T follicular helper cell (primary cell): ENCODE measurements at places on chromosomes 13 and 19.
A peak's percentile ranks its signal among the peaks of the same experiment; 100 is the strongest.

GRCh38 chr19:5395556-5395955 is 54.9 kb upstream of the PTPRS start:
- DNase-seq, result no peak

GRCh38 chr13:78679329-78679728 is 20.4 kb upstream of the OBI1 start:
- no peak for DNase-seq

- DNase-seq, result no peak
Observed at GRCh38 chr13:113394339-113394640, 30.4 kb upstream of the GRTP1 start.

DNA sequence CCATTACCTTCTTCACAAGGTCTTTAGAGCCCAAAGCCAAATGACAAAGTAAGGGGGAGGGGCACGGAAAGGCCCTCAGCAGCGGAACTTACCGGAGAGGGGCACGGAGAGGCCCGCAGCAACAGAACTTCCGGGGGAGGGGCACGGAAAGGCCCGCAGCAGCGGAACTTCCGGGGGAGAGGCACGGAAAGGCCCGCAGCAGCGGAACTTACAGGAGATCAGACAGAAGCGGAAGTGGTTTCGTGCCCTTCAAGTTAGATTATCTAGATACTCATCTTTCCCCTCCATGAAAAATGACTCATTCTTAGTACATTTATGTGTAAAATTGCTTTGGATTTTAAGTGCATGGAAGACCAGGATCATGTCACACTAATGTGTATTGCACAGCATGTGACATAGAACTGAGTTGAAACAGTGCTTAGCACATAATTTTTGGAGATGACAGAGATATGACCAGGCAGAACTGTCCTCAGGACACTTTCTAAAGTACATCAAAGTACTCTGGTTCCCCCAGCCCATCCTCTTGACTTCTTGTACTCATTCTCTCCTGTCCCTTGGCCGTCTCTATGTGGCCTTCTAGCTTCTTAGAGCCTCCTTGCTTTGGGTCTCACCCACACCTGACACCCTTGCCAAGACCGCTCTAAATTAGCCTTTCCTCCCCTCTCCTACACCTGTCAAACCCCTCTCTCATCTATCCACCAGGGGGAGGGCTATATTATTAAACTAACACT is 25.7 kb upstream of the TPTE2 start:
- peak; percentile 53 for DNase-seq

GRCh38 chr13:44072536-44072935 is 192.8 kb downstream of the LACC1 start:
- no peak for DNase-seq

DNA sequence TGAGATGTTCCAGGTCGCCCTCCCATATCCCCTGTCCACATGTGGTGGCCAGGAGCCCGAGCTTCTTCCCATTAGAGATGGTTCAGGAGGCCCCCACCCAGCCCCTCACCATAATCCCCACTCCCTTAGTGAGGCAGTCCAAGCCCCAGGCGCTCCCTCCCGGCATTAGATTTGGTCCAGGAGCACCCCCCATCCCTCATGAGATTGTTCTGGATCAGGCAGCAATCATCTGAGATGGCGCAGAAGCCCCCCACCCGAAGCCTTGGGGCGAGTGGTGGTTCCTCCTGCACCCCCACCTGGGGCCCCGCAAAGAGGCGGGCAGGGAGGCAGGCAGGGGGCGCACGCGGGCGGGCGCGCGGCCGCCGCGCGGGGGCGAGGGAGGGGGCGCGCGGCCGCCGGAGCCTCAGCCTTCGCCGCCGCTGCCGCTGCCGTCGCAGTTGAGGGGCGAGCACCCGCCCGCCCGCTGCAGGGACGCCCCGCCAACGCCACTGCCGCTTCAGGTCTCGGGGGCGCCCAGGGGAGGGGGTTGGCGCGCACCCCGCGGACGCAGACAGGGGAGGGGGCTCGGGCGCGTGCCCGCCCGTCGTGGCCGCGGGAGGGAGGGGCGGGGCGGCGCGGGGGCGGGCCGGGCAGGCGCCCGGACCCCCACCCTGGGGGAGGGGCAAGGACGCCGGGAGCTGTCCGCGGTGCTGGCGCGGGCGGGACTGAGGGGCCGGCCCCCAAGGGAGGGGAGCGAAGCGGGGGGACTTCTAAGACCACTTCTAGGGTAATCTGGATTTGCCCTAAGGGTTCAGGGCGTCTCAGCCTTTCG is 46.4 kb upstream of the SHKBP1 start:
- DNase-seq, result no peak

GRCh38 chr19:15527705-15528104 is 19.4 kb downstream of the CYP4F22 start:
- no peak for DNase-seq

- DNase-seq, result no peak
Observed at GRCh38 chr19:39270036-39270871, 2.1 kb downstream of the IFNL2 start.

- no peak for DNase-seq
Observed at GRCh38 chr19:3576696-3577443, 4.1 kb downstream of the HMG20B start.

DNA sequence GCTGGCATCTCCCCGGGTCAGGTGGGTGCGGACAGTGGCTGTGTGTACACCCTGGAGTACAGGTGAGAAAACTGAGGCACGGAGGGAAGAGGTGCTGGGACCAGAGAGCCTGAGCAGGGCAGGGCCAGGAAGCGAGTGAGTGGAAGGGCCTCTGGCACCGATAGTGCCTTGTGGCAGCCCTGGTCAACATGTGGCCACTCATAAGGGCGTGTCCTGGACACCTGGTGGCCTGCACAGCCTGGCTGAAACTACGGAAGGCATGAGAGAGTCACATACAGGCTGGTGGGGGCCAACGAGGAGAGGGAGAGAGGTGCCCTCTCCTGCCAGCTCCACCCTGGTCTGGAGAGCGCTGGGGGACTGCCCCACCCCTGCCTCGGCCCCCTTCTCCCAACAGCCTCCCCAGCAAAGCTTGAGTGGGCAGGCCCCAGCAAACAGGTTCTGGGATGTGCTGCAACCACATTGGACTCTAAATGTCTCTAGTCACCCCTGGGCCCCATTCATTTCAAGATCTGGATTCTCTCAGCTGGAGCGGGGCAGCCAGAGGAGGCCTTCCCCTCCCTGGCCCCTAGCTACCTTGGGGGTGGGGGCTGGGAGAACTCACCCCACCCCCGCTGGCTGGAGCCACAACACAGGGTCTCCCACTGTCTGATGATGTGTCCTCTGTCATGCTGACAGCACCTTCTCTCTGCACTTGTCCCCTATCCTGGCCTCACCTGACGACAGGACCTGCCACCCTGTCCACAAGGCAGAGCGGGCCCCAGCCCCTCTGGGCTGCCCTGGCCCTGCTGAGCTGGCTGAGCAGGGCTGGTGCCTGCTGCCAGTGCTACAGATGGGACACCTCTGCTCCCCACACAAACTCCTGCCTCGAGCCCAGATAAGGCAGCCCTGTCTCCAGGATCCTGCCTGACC is 5.8 kb downstream of the CBARP start:
- no peak for DNase-seq

GRCh38 chr13:44879452-44880058 is 109.7 kb downstream of the NUFIP1 start:
- no peak for DNase-seq

GRCh38 chr19:4338441-4339355 is at the start of gene STAP2:
STAP2 (minus strand) TSS chr19:4338827; CDS start chr19:4338753, 74 bp downstream.
- no peak for DNase-seq

- DNase-seq, result no peak
Observed at GRCh38 chr13:76025392-76025791, 389.3 kb downstream of the LMO7 start.

DNA sequence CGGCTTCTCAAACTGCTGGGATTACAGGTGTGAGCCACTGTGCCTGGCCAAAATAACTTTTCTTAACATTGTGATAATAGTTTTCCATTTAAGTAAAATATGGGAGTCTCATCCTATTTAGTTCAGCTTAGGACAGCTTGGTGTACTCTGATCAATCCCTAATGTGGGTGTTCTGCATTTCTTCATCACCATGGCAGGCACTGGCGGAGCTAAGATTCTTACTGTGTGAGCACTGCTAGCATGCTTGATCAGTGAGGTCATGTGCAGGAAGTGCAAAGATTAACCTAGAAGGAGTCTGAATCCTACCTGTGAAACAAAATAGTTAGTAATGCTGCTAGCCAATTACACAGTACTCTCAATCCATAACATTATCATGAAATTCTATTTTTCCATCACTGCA is 1684.2 kb upstream of the SLC10A2 start:
- no peak for DNase-seq

DNA sequence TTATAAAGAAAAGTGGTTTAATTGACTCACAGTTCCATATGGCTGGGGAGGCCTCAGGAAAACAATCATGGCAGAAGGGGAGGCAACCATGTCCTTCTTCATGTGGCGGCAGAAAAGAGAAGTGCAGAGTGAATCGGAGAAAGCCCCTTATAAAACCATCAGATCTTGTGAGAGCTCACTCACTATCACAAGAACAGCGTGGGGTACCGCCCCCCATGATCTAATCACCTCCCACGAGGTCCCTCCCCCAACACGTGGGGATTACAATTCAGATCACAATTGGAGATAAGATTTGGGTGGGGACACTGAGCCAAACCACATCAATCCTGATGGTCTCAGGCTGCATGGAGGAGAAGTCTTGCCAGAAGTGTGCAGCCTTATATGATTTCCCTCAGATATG is 26.0 kb downstream of the TM9SF2 start:
- DNase-seq, result no peak

DNA sequence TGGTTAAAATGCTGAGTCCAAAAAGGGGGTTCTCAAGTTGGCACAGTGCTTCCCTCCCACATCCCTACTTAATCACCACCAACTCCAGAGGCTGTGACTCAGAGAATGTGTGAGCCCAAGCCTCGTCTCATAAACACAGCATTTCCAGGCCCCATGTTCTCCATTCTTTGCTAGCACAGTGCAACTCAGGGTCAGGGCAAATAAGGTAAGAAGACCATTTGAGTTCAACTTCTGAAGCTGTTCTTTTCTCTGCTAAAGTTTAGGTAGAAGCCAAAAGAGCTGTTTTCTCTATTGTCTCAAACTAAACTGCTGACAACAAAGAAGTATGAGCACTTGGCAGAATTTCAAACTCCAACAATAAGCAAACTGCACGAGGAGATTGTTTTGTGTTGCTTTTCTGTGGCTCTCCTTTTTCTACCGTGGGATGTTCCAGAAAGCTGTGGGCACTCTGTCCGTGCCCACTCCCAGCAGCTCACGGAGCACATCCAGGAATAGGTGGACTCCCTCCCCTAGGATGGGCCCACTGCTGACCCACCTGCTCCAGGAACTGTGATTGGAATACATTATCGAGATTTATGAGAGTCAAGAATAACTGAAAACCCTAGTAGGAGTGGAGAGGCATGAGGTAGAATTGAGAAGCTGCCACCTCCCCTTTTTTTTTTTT is 494.3 kb downstream of the COG6 start:
- no peak for DNase-seq
